ENCODE measurements at places on chromosomes 3 and 15. TPM values are rescaled to one million over a fixed set of nuclear protein-coding genes. Genes with fewer than 3 reads are reported as not detected.

DNA sequence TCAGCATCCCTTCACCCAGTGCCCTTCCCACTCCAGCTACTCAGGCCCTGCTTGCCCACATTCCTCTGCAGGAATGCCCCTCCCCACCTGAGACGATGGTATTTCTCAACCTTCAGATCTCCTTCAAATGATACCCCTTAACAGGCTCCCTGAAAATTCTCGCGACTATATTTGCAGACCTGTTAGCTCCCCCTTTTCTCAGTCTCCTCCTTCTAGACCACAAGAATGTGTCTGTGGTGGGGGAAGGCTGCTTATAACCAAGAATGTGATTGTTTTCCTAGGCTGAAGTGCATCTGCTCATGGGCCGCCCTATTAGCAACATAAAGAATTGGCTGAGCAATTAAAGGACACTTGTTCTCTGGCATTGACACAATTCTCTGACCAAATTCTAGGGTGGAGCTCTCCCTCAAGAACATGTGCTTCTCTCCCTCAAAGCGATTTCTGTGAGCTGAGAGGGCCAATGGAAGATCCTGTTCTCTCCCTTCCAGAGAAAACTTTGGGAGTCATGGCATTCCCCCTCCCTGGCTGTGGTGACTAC lies 19.1 kb upstream of the LIMD1 start:
- DNase-seq, result no peak

- no peak for DNase-seq
These were observed 229.5 kb downstream of the SOX2 start for GRCh38 chr3:181941250-181941649.

DNA sequence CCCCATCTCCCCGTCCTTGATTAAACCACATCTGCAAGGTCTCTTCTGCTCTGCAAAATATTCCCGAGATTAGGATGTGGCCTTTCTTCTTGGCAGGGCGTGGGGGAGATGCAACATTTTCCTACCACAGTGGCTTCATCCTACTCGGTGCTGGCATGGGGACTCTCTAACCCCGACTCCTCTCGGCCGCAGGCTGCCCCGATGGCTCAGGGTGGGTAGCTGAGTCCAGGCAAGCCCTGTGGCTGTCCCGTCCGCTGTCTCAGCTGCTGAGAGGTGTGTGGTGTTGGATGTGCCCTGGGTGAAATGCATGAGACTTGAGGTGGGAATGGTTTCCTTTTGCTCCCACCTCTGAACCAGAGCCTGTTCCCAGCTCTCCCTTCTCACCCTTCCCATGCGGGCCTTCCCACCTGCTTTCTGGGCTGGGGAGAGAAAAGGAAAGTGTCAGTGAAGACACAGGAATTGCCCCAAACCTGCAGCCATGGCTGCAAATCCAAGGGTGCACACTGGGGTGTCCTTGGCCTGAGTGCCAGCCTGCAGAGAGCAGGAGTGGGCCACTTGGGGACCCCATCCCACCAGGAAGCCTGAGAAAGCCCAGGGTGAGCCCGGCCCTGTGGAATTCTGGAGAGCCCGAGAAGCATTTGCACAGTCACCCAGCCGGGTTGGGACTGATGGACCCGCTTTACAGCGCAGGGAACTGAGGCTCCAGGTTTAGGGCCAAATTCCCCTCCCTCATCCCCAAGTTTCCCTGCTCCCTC lies 115.0 kb downstream of the FBLN2 start:
- no peak for DNase-seq

- DNase-seq, result no peak
These were observed 288.6 kb downstream of the UACA start for GRCh38 chr15:70474471-70475406.

DNA sequence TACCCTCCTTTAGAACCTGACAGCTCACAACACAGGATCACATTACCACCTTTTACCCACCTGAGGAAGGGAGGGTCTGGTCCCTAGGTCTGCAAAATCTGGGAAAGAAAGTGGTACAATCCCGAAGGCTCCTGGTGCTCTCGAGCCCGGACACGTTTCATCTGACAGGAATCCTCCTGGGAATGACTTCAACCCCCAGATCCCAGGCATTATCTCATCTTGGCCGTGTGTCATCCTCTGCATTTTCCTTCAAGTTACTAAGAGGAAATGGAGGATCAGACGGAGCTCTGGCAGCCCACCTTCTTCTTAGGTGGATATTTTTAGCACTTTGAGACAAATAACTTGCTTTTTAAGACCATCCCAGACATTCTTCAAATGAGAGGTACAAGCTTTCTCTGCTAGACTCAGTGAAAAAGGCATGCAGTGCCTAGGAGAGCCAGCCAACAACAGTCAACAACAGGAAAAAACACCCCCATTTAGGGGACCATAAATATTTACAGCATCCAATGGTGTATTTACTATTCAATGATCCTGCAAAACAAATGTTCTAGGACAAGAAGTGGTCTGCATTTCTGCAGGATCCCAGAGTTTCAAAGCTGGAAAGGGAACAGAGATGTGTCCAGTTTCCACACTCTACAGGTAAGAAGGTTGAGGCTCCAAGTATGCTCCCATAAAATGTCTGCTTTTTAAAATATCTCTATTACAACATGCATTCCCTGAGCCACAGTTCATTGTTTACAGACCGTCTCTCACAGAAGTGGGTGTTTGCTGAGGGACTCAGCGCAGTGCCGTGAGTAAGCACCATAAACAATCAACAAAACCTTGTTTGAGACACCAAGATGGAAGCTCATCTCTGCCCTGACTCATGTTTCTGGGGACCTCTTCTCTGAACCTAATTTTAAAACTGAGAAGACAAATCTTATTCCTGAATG lies 38.3 kb upstream of the ARHGEF3 start:
- no peak for DNase-seq

DNA sequence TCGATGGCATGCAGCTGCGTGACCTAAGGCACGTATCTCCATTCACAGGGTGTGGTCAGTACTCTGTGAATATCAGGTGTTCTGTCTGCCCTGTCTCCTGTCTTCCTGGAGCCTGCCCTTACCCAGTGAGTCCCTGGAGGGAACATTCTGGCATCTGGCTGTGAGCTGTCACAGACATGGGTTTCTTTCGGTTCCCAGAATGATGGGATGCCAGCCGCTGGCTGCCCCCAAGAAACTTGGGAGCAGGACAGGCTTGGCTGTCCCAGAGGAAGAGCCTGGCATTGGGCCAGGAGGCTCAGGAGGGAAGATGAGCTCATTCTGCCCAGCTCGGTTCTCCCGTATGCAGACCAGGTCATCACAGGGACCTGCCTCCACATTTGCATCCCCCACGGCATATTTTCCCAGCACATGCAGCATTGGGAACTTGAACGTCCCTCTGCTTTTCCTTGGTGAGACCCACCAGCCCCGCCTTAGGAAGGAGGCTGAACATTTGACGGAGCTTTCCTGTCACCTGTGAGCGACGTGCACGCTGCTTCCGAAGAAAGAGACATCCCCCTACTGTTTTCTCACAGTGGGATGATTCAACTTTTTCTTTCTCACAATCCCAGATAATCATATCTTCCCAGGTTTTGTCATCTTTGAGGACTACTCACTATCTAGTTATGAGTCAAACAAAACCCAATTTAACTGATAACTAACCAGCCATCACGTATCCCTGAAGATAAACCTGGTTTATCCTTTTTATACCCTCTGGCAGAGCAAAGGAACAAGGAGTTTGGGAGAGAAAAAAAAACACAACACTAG lies 22.0 kb upstream of the PGPEP1L start:
- no peak for DNase-seq

GRCh38 chr3:69403454-69403853 lies 17.6 kb upstream of the FRMD4B start:
- DNase-seq, result no peak

PPIB gene
- total RNA-seq, result 465 TPM

GOLGA8J gene
- total RNA-seq, result not detected

MESP2 gene
- total RNA-seq, result 0.41 TPM

GRCh38 chr3:107213044-107213669 lies 164.1 kb upstream of the CCDC54 start:
- no peak for DNase-seq

ISY1 gene
- total RNA-seq, result 78.0 TPM

- peak; percentile 1 for DNase-seq
These were observed 49.1 kb upstream of the KLF13 start for GRCh38 chr15:31277335-31278060.

CCR8 gene
- total RNA-seq, result 12.2 TPM

MAN2C1 gene
- 240 TPM for total RNA-seq

- DNase-seq, result peak; percentile 67
These were observed 118.1 kb downstream of the TBC1D2B start for GRCh38 chr15:77959432-77959879.

DNA sequence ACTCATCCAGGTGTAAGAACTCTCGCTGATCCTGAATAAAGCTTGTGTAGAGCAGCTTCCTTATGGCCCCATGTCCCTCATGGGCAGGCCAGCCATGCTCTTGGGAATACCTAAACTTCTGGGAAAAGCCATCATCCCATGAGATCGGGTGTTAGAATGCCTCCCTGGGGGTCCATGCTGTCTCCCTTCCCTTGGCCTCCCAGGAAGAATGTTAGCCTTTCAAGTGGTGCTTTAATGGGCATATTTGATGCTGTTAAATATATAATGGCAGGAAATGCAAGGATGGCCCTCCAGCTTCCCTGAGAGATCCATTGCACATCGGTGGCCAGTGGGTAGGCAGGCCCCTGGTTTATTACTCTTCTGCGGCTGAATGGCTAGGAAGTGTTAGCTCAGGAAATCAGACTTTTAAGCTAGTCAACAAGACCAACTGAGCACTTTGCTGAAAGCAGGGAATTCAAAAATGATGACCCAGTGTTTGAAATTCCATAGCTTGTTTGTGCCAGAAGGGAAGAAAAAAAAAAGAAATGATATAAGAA lies 60.5 kb upstream of the LRTM1 start:
- no peak for DNase-seq

Measured in activated T-helper 2 cell treated with anti-CD3 and anti-CD28 coated beads, Interferon-gamma antibody, Interleukin-2, Interleukin-4, amounts not matched to agents 10 μg/mL and 5 μg/mL and 100 μg/mL, durations not matched to agents 14 hours and 24 hours and 36 hours (primary cell).